Activated CD4-positive, alpha-beta T cell treated with anti-CD3 and anti-CD28 coated beads, Interleukin-10, Interleukin-2, amounts not matched to agents 100 ng/mL and 50 ng/mL, durations not matched to agents 16 hours and 8 hours (primary cell): ENCODE measurements at places on chromosomes 1 and 21.

DNA sequence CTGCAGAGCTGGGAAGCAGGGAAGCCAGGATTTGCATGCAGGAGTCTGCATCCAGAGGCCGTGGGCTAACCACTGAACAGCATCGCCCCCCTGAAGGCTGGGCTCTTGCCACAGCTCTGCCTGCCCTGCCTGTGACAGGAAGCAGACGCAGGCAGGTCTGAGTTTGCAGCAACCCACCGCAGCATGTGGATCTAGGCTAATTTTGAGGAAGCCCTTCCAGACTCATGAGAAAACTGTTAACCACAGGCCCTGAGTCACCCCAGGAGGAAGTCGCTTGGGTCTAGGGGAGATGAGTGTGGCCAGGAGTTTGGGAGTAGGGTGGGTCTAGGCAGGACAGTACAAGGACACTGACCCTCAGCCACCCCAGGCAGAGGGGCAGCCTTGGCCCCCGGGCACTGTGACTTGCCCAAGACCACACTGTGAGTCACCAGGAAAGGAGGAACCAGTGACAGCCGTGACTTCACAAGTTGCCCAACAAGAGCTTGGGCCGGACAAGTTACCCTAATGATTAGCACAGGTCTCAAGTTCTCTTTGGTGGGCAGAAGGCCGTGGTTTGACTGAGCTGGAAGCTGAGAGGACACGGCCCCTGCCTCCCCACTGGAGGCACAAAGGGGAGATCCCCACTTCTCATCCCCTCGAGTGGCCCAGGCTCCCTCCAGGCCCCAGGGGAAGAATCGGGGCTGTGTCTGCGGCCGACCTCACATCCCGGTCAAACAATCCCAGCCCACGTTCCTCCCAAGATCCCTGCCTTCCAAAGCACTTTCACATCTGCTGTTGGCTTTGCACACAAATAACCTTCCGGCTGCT is 826 bp downstream of the LAPTM5 start:
- peak; percentile 91 for DNase-seq

GRCh38 chr1:115829023-115829674 is 11.8 kb downstream of the NHLH2 start:
- DNase-seq = no peak

GRCh38 chr1:91631718-91632330 is 131.2 kb downstream of the CDC7 start:
- no peak for DNase-seq

- no peak for DNase-seq
These were observed at the start of gene DLGAP3 for GRCh38 chr1:34929497-34929852. Gene DLGAP3 (minus strand): TSS chr1:34929650. CDS start chr1:34905383, 24,267 bp downstream.

GRCh38 chr1:3501856-3502640 is 47.6 kb downstream of the ARHGEF16 start:
- DNase-seq = peak; percentile 19

GRCh38 chr1:109138358-109138757 is 24.4 kb downstream of the ELAPOR1 start:
- DNase-seq = no peak

DNA sequence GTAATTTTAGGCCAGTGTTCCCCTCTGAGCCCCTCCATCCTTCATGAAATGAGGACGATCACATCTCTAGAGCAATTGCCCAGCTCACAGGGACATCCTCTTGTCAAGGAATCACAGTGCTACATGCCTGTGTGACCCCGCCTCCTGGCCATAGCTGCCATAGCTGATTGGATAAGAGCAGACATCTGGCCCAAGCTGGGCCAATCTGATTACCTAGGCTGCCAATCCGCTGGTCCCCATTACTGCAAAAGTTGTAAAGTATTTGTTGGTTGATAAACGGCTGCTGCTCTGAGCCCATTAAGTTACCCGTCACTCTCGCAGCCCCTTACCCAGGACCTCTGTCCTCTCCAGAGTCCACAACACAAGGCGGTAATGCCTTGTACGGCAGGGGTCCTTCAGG is 8.3 kb downstream of the NT5C1A start:
- no peak for DNase-seq

GRCh38 chr1:201886103-201886885 is 2.4 kb upstream of the SHISA4 start:
- DNase-seq = no peak

DNA sequence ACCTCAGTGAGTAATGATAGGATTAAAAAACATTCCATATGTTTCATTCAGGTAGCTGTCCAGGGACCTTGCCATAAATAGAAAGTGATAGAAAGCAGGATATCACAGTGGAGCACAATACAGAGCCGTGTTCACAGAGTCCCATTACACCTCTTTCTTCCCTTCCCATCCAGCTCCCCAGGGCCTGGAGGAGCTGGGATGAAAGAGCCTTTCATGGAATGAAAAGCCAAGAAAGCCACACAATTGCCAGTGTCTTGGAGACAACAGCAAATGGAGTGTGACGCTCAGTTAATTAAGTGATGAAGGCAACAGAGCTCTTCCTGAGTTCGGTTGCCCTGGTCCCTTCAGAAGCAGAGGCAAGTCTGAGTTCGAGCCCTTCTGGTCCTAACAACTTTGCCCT is 387.3 kb upstream of the PLXNA2 start:
- DNase-seq = no peak

DNA sequence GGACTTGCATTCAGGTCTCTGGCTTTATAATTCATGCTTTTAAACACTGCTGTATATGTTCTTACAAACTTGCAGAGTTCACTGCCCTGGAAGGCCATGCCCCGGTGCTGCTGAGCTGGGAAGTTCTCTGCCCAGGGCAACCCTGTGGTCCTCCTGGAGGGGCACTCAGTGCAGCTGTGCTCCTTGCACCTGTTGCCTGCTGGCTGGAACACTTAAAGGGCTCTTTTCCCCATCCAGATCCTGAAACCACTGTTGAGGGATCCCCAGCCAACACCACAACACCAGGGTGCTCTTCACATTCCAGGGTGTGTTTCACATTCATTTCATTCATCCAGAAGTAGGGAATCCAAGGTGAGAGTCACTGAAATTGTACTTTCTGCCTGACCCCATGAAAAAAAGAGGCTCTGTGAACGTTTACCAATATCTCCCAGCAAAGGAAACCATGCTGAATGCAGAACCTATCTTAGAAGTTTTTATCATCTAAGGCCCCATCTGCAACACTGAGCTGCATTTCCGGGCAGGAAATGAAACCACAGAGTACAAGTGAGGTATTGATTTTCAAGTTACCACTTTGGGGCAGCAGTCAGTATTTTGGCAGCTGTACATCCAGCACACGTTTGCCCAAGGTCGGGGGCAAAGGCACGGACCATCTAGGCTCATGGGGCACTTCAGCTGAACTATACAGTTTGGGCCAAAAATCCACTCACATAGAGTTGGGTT is 16.4 kb upstream of the KIAA0040 start:
- peak; percentile 78 for DNase-seq

DNA sequence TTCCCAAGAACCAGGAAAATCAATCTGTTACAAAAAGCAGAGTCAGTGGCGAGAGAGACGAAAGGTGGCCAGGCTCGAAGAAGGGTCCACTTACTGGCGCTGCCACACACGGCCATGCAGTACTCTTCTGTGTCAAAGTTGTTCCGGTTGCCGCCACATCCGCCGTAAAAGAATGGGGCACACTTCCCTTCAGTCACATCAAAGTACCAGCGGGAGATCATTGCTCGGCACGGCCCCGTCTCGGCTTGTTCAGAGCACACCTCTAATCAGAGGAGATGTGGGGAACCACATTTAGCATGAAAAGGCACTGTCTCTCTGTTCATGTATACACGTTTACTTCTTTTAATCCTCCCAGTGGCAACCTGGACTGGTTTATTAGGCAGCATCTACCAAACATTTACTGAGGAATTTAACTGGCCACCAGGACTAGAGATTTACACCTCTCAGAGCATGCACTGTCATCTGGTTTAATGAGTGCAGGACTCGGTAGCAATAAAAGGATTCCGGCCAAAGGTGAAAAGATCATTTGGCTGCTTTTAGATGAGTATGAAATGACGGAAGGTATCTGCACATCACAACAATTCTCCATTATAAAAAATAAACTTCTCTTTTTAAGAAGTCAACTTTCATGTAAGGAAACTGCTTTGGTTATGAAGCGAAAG is 170.5 kb downstream of the APP start:
- DNase-seq = peak; percentile 58
